ENCODE measurements at places on chromosomes 13 and 19.
A peak's percentile ranks its signal among the peaks of the same experiment; 100 is the strongest.

DNA sequence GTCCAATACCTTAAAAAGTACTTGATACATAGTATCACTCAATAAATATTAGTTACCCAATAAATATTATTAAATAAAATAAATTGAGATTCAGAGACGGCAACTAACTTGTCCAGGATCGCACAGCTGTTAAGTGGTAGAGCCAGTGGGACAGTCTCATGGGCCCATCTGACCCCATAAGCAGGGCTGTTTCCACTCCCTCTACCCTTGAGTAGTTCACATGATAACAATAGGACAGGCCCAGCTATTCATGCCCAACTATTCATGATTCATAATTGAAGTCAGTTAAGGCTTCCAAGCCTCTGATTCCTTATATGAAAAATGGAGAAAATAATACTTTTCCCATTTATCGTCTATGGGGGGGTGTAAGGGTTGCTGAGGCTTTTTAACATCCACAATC, 78.2 kb downstream of the C13orf42 start:
- peak; percentile 55 for DNase-seq

- no peak for DNase-seq
These were observed 11.5 kb downstream of the CCDC70 start for GRCh38 chr13:51873117-51873798.

DNA sequence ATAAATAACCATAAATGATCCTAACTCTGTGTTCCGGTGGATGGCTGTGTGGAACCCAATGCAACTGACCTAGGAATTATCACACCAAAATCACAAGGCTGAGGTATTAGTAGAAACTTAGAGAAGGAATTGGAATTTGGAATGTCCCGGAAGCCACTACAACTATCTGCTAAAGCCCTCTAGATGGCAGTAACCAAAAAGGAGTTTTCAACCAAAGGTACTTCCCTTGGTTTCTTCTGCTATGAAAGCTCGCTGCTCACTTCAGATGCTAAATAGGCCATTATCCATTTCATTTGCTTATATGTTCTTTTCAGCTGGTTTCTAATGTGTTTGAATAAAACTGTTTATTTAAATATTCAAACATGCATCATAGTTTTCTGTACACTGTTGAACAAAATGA, 1589.1 kb upstream of the SPRY2 start:
- DNase-seq: no peak

- no peak for DNase-seq
These were observed 3.4 kb downstream of the TCF3 start for GRCh38 chr19:1648920-1649541.

DNA sequence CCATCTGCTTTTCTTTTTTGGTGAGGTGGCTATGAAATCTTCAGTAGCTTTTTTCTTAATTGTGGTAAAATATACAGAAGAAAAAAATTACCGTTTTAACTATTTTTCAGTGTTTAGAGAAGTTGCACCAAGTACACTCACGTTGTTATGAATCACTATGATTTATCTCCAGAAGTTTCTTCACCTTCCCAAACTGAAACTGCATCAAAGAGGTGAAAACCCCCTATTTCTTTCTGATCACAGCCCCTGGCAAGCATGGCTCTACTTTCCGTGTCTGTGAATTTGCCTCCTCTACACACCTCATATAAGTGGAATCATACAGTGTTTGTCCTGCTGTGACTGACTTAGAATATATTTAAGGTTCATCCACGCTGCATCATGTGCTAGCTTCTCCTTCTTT, 15.6 kb upstream of the SIGLEC10 start:
- DNase-seq: no peak

- DNase-seq: no peak
These were observed 110.2 kb downstream of the STOML3 start for GRCh38 chr13:38880397-38880796.

DNA sequence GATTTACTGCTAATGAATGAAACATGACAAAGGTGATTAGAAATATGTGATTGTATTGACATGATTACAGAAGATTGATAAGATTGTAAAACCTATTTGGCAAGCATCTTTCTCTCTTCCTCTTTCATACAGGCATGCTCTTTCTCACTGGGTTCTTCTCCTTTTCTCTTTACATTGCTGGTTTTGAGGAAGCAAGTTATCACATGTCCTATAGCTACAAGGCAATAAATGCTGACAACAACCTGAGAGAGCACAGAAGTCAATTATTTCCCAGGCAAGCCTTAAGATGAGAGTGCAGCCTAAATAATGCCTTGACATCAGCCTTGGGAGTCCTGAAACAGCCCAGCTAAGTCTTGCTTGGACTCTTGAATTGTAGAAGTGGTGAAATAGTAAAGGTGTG, 875.0 kb downstream of the SLITRK1 start:
- no peak for DNase-seq

- DNase-seq: peak; percentile 43
These were observed 34.6 kb upstream of the KATNAL1 start for GRCh38 chr13:30341815-30342570.

DNA sequence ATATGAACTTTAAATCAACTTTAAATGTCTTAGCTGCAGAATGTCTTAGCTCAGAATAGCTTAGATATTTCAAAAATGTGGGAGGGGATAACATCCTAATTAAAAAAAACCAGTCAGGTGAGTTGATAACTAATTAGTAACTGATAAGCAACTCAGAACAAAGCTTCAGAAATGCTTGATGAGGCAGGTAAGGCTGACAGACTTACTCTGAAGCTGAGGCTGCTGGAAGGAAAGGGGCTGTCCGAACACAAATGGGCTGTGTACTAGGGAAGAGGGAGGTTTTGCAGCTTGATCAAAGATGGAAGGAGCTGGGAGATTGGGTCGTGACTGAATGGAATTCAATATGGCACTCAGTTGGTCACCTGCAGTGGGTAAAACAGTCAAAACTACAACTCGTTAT, 91.2 kb upstream of the FBXL3 start:
- no peak for DNase-seq

- no peak for DNase-seq
These were observed 20.8 kb upstream of the SEMA6B start for GRCh38 chr19:4580021-4580901.

DNA sequence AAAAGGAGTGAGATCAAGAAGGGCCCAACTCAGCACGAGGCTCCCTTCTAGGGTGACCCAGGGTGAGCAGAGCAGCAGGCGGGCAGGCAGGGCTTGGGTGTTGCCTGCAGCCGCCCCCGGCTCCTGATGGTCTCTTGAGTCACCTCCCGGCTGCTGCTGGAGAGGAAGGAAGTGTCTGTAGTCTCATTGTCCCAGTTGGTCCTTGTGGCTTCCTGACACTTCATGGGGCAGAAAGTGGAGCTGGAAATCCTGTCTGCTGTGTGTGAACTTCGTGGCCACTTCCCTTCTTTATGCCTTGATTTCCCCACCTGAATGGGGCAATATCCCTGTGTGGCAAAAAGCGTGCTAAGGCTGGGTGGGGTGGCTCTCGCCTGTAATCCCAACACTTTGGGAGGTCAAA, 2.5 kb downstream of the MAP1S start:
- DNase-seq: peak; percentile 46

- no peak for DNase-seq
These were observed 190.3 kb downstream of the STK24 start for GRCh38 chr13:98386637-98387036.

- DNase-seq: peak; percentile 35
These were observed 8.3 kb downstream of the CACTIN start for GRCh38 chr19:3618144-3618810.
